ENCODE measurements at places on chromosomes 13 and 19.
A peak's percentile ranks its signal among the peaks of the same experiment; 100 is the strongest.

DNA sequence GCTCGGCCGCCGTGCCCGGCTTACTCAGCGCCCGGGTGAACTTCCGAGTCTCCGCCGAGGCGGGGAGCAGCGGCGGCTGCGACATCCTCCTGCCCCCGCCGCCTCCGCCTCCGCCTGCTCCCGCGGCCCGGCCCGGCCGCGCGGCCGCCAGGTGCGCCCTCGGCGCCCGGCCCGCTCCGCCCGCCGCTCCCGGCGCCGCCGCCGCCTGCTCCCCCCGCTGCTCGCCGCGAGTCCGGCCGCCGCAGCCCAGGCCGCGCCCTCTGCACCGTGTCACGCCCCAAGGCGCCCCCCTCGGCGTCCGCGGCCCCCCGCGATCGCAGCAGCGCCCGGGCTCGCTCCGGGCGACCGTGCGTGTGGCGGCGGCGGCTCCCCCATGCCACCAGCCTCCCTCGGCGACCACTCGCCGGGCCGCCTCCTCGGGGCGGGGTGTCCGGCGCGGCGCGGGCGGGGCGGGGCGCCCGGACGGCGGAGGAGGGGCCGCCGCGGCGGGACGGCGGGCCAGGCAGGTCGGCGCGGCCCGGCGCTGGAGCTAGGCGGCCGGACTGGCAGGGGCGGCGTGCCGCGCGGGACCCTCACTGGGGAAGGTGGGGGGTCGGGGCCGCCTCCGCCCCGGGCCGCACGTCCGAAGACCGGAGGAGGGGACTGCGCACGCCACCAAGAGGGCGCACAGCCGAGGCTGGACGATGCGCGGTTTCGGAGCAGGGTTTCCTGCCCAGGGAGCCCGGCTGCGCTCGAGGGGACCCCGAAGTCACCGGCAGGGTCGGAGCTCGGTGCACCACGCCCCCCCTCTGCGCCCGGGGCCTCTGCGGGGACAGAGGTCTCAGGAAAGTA is 108.6 kb upstream of the DOCK9 start:
- peak; percentile 63 for DNase-seq

DNA sequence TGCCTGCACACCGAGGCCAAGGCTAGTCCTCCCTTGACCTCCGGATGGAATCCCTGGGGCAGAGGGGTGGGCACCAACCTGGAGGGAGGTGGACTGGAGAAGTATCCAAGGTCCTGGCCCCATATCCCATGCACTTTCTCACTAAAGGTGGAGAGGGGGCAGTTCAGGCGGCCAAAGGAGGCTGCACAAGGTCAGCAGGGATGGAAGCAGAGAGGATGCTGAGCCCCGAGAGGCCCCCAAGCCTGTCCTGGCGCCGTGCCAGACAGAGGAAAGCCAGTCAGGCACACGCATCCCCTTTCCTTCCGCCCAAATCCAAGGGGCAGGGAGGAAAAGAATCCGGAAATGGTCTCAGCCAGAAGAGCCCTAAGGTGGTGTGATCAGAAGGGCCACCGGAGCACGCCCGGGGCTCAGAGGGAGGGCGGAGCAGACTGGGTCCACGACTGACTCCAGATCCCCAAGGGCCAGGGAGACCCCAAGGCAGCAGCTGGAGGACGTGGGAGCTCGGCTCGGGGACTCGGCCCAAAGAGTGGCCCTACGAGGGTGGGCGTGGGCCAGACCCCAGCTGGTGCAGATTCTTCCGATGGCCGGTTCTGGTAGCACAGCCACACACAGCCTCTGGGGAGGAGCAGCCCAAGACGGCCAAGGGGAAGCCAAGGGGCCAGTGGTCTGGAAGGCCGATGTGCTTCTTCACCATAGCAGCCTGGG is 60.0 kb downstream of the MLLT1 start:
- DNase-seq, result no peak

GRCh38 chr13:50094615-50095293 is 79.5 kb downstream of the KCNRG start:
- DNase-seq, result no peak

GRCh38 chr19:3801412-3802096 is 15.4 kb upstream of the MATK start:
- DNase-seq, result peak; percentile 56

DNA sequence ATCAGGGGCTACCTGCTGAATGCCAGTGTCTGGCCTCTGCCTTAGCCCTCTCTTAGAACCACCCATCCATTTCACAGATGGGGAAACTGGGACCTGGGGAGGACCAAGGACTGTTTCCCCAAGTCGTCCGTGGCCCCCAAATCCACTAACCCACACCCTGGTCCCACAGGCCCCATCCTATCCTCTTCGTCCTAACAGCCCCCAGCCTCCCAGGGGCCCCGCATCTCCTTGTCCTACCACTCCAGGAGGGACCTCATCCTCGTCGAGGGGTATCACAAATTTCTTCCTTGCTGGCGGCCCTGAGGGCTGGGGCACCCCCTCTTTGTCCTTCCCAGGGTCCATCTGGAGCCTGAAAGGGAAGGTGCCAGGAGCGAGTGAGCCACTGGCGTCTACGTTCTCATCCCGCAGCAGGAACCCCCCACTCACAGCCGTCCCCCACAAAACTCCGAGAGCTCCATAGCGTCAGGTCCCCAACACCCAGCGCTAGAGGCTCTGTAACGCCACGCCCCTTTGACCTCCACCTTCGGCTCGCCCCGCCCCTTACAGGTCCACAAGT is 606 bp downstream of the ERCC1 start:
- peak; percentile 80 for DNase-seq

DNA sequence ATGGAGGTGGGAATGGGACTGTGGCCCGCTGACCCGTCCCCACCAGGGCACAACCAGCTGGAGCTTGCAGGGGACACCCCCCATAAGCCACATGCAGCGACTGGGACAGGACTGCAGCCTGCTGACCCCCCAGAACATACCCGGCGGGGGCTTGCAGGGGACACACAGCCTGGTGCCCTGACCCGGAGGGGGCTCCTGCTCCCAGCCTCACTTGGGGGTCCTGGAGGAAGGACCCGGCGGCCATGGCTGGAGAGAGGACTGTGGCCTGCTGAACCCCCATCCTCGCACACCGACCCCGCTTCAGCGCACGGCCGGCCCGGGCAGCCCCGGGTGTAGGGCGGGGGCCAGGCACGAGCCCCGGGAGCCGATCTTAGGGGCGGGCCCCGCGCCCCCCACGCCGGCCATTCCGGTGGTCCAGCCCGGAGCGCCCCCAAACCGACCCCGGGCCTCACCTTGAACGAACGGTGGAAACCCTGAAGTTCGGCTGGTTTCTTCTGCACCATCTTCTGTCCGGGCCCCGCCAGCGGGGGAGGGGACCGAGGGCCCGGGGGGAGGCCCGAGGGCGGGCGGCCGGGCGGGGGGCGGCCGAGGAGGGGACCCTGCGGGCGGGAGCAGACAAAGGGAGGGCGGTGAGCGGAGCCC is 574 bp downstream of the MKNK2 start:
- DNase-seq, result no peak
